ENCODE measurements at places on chromosomes 2 and 18.

- DNase-seq = no peak
Observed at GRCh38 chr18:22186484-22186971, 17.1 kb downstream of the GATA6 start.

- DNase-seq = no peak
Observed at GRCh38 chr2:187230088-187230487, 218.0 kb downstream of the CALCRL start.

DNA sequence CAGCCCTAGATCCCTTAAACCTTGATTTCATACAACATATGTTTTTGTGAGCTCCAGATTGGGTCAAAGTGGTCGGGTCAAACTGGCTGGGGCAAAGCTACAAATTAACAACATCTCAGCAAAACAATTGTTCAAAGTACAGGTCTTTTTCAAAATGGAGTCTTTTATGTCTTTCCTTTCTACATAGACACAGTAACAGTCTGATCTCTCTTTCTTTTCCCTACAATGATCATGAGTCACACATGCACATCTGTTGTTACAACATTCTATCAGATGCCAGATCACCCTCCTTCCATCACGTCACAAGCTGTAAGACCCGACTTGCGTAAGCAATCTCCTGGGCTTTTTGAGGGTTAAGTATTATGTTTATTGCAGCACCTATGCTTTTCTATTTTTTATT lies 55.1 kb downstream of the RHOB start:
- DNase-seq = no peak

- DNase-seq = no peak
Observed at GRCh38 chr2:174333017-174333371, 1.8 kb upstream of the SP9 start.

DNA sequence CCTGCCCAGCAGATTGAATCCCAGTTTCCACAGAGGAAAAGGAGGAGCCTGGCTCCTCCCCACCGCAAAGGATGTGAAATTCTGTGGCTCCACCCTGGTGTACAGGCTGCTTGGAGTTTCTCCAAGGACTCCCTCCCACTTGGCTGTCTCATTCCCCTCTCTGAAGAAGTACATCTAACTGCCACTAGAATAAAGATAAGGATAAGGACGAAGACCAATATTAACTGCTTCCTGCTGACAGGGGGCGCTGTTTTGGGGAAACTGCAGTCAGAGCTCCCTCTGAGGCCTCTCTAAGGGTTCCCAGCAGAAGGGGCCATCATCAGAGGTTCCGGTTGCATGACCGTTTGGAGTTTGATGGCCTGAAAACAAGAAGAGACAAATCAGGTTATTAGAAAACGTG lies 790.9 kb downstream of the CPS1 start:
- DNase-seq = no peak

DNA sequence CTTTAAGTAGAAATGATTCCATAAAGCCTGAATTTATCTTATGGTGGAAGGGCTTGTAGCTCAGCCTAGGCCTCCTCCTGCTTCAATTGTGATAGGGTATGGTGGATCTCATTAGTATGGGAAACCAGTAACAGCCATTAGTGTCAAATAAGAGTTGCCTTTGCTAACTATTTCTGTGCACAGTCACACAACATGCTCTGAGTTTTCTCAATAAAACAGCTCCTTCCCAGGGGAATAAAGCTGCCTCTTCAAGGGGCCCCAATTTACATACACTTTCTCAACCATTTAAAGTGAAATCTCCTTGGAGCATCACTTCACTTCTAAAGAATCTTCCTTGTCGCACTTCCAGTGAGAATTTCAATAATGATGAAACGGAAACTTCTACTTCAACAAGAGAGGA lies 53.4 kb downstream of the KLF7 start:
- no peak for DNase-seq

DNA sequence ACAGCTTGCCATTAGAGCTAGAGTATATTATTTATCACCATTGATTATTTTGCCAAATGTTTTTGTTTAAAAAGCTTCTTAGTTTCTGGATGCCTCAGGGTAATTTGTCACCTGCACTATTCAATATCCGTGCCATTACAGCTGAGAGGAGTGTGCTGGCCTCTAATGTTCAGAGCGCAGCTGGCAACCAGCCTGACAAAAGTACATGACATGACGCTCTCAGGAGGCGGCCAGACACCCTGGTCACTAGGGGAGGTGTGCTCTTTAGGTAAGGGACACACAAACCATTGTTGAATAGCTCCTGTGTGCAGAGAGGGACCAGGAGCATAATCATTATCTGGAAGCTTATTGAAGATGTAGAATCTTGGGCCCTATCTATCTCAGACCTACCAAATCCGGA lies 20.3 kb downstream of the LIMS1 start:
- no peak for DNase-seq

DNA sequence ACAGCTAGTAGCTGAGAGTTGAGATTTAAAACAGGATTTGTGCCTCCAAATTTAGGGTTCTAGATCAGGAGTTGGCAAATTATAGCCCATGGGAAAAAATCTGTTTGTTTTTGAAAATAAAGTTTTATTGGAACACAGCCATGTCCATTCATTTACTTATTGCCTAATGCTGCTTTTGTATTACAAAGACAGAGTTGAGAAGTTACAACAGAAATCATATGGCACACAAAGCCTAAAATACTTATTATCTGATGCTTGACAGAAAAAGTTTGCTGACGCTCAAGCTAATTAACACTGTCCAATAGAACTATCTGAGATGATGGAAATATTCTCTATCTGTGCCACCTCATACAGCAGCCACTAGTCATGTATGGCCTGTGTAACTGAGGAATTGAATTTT lies 229.1 kb upstream of the RASGRP3 start:
- DNase-seq = no peak

DNA sequence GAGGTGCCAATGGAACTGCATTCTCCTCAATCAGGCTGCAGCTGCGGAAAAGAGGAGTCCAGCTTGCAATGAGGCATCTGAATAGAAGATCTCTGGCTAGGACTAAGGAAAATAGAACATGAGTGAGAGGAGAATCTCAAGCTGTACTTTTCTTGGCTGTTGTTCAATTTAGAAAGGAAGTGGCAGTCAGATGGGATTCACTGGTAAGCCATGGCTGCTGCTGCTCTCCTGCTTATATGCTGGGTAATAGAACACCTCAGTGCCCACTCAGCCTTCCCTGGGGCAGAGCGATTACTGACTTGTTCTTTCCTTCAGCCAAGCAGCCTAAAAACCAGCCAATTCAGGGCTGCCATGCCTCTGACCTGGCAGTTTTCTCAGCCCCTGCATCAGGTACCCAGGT lies 17.6 kb upstream of the CHST9 start:
- no peak for DNase-seq

DNA sequence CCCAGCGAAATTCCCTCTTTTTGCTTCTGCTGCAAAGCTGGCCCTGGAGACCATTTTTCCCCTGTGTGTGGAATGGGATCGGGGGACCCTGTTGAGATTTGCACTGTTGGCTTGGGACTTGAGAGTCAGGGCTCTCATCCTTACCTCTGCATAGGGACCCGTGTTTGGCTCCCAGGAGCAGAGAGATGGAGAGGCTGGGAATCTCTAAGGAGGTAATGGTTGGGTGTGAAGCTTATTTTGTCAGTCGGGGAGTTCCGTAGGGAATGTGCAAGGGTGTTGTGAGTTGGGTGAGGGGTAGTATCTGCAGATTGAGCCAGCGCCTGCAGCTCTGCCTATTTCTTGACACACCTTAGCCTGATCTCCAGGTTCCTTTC lies 4.5 kb downstream of the GATA6 start:
- no peak for DNase-seq

DNA sequence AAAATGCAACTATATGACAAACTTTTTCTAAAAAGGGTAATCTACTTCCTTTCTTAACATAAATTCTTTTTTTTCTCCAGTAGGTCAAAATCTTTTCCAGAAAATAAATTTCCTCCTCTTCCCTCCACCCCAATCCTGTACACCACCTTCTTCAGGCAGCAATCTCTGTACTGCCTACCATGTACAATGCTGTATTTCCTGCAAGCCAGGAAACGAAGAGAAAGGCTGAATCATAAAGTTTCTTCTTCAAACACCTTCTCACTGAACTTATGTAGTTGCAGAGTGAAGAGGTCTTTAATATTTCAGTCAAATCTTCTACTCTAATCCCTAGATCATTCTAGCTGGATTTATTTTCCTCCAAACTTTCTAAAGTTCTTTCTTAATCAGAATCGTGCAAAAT lies 18.2 kb upstream of the C2orf66 start:
- no peak for DNase-seq

GRCh38 chr2:180709392-180710145 lies 270.8 kb upstream of the UBE2E3 start:
- no peak for DNase-seq

GRCh38 chr2:237547841-237548416 lies 18.4 kb upstream of the PRLH start:
- DNase-seq = no peak

DNA sequence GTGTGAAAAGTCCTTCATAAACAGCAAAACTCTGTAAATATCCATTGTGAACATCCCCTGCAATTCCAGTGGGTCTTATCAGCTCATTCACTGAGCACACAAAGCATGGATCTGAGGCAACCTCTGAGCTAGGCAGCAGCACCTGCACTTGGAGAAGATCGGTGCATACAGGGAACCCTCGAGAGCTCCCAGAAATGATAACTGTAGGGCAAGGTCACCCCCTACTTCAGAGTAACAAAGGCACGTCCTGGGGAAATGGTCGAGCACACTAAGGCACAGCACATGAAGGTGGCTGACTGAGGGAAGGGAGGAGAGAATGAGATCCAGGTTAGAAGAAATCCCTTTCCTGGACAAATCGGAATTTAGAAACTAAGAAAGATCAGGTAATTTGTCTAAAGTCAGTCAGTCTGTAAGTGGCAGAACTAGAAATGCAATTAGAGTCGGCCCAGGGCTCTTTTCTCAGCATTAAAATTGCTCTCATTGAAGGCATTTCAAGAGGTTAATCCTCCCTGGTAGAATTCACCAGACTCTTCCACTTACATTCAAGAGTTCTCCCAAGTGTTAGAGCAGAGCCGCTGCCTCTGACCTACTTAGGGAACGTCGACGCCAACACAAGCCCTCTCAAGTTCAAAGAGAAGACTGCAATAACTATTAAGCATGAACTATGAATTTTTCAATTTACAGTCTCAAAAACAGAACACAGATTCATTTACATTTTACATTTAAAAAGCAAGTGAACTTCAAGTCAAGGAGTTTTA lies 45.9 kb downstream of the PXDN start:
- DNase-seq = no peak

All from stimulated activated CD8-positive, alpha-beta memory T cell treated with anti-CD3 and anti-CD28 coated beads, Interleukin-4, amount 100 ng/mL, for 4 hours (primary cell).